ENCODE measurements at places on chromosomes 3 and 15.

GRCh38 chr15:36617529-36618196 lies 38.2 kb downstream of the CDIN1 start:
- DNase-seq: no peak

GRCh38 chr3:8752832-8753231 lies 16.6 kb downstream of the OXTR start:
- DNase-seq: no peak

- DNase-seq: peak; percentile 11
Observed at GRCh38 chr3:197001972-197002700, 27.5 kb downstream of the MELTF start.

DNA sequence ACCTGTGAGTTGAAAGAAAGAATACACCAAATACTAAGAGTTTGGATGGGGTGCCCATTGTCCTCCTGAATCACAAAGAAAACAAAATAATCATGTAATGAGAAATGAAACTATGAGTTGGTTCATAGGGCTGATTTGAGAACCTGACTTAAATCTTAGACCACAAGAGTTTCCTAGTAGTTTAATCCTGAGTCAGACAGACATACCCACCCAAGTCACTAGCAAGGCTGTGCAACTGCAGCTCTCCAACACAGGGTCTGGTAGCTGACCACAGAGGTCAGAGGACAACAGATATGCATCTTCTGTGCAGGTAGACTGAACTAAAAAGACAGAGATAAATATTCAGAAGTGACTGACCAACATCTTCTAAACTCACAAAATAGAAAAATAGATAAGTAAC lies 296.3 kb upstream of the TMCO5A start:
- DNase-seq: peak; percentile 4

DNA sequence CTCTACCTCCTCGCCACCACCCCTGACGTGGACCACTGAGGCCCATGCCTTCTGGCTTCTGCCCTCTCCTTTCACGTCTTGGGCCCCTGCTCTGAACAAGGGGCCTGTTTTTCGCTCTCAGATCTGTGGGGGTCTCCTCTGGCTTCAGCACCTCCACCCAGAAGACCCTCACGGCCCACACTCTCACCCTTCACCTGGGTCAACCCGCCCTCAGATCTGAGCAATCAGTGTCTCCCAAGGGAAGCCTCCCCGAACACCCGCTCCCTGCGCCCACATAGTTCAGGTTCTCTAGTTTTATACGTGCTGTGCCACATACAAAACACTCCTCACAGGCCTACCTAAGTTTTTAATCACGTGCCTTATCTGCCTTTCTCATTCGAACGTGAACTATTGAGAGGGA lies 48.2 kb upstream of the SMAD6 start:
- DNase-seq: no peak

DNA sequence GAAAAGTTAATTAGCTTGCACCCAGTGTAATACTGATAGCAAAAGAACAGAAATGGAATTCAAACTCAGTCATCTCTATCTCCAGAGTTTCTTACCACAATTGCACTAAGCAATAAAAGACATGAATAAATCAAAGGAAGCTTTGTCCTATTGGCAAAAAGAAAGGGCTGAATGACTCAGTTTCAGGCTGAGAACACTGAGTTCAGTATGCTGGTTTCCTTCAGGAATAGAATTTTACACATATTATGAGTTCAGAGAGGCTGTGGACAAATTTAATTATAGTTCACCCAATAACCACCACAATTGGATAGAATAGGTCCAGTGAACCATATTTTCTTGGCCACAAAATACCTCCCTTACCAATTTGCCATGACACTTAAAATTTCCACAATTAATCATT lies 249.7 kb downstream of the KCNMB2 start:
- peak; percentile 6 for DNase-seq

DNA sequence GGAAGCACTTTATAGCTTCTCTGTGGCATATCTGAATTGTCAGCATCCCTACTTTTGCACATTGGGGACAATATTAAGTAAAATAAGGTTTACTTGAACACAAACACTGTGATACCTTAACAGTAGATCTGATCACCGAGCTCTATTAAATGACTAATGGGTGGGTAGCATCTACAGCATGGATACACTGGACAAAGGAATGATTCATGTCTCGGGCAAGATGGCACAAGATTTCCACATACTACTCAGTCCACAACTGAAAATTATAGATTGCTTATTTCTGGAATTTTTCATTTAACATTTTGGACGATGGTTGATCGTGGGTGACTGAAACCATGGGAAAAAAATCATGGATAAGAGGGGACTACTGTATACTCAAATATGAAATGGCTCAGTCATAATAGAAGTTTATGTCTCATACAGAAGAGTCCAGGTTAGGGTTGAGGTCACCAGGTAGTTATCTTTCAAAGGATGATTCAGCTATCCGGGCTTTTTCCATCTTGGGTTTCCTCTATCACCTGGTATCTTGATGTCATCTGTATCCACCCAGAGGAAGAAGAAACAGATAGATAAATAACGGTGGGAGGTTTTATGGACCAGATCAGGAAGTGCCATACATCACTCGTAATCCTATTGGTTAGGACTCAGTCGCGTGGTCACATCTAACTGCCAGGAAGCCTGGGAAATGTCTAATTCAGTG lies 320.0 kb upstream of the RARB start:
- no peak for DNase-seq

- DNase-seq: no peak
Observed at GRCh38 chr3:141429371-141430035, 57.3 kb upstream of the RASA2 start.

All from fibroblast of mammary gland (primary cell).